ENCODE measurements at places on chromosomes 6 and 20.
A peak's percentile ranks its signal among the peaks of the same experiment; 100 is the strongest.

DNA sequence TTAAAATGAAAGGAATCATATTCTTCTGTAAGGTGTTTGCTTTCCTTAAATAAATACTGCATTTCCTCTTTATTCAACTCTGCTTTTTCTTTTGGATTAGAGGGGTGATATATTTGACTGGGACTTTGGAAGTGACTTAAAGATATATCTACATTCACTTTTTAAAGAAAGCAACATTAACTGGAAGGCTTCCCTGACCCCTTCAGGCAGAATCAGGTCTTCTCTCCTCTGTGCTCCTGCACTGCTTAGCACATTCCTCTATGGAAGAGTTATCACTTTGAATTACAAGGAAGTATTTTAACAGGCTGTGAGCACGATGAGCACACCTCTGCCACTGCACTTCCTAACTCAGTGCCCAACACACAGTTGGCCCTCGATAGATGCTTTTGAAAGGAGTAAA, 59.2 kb upstream of the POU3F2 start:
- H3K36me3 ChIP-seq = no peaks in the 10 kb centered on the region
- no peaks in the 10 kb centered on the region for H3K4me1 ChIP-seq
- no peak overlapping the region for H3K27ac ChIP-seq
- no peak for DNase-seq

DNA sequence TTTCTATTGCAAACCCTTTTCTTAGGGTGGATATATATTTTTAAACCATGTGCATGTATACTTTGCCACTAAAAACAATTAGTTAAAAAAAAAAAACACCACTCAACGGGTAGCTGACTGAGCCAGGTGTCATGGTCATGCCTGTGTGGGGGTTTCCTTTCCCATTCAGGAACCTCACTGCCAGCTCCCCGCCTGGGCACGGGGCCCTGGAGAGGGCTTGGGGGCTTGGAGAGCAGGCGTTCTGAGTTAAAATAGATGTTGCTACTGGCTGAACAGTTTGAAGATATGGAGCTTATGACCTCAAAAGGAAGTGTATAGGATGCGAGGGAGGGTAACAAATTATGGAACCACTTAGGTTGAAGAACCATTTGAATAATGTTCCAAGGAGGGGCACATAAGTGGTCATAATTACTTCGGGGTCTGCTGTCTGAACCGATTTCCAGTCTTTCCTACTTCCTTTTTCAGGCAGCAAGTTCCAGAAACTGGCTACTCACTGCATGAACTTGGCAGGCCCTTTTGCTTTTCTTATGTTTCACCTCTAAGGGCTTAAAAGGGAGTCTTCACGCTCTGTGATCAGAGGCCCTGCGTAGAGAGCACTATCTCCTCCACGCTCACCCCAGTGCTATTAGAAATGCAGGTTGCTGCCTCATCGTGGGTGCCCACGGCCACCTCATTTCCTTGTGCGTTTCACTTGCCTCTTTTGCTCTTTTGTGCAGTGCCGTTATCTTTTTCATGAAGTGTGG, 9.9 kb downstream of the STX16 start:
- no peak for DNase-seq
- H3K4me3 ChIP-seq = no peak overlapping the region
- H3K36me3 ChIP-seq = peaks cover 15% of the 10 kb centered on the region
- no peaks in the 10 kb centered on the region for H3K27me3 ChIP-seq
- H3K4me1 ChIP-seq = peaks cover 70% of the 10 kb centered on the region
- H3K27ac ChIP-seq = no peak overlapping the region

DNA sequence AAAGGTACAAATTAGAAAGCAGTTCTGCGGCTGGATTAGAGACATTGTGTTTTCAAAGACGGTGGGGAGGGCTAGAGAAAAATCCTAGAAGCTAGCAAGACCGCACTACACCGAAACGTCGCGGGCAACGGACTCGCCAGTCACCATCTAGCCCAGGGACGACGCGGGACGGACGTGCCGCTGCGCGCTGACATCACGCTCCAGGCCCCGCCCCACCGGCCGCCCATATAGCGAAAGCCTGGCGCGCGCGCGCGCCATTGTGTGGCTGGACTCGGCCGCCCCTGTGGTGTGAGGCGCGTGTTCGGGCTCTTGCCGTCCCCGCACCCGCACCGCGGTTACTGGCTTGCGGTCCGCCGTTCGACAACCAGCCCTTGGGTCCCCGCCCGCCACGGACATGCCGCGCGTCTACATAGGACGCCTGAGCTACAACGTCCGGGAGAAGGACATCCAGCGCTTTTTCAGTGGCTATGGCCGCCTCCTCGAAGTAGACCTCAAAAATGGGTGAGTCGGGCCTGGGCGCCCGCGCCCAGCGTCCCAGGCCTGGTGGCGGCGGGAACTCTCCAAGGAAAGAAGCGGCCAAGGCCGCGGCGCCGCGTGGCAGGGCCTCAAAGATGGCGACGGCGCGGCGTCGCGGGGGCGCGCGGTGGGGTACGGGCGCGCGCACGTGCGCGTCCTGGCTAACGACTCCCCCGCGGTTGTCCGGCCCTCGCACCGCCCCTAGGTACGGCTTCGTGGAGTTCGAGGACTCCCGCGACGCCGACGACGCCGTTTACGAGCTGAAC, at the start of gene SRSF6:
Gene SRSF6 (plus strand): TSS at position 257 of the 782 bp plus-strand sequence. CDS start 138 bp downstream, at position 395.
- peak; percentile 96 for DNase-seq
- peak within 1 kb of the TSS; percentile 99 for H3K4me3 ChIP-seq
- peaks cover 16% of the 10 kb centered on the region for H3K4me1 ChIP-seq
- H3K27ac ChIP-seq = peak within 1 kb of the TSS; percentile 93
- H3K27me3 ChIP-seq = no peaks in the 10 kb centered on the region

- no peak overlapping the region for H3K27ac ChIP-seq
- H3K4me1 ChIP-seq = no peaks in the 10 kb centered on the region
- DNase-seq = no peak
- H3K4me3 ChIP-seq = no peak overlapping the region
- no peaks in the 10 kb centered on the region for H3K27me3 ChIP-seq
These were observed 7.8 kb downstream of the CUL9 start for GRCh38 chr6:43189776-43190304.

DNA sequence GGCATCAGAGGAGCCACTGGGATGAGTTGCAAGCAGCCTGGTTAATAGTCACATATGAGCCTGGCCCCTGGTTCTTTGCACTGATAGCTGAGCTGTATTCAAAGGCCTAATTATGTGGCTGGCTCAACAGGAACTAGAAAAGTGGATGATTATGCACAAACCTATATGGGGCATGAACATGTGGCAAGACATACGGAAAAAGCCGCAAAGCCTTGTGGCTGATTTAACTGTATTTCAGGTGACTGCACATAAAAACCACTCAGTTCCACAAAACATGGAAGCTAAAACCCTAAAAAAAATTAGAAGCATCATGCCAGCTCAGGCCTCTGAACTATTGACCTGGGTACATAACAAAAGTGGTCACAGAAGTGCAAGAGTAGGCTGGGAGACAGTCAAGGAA, 13.0 kb upstream of the MUC22 start:
- DNase-seq = no peak
- H3K4me1 ChIP-seq = no peaks in the 10 kb centered on the region
- H3K4me3 ChIP-seq = no peak overlapping the region
- H3K36me3 ChIP-seq = no peaks in the 10 kb centered on the region

DNA sequence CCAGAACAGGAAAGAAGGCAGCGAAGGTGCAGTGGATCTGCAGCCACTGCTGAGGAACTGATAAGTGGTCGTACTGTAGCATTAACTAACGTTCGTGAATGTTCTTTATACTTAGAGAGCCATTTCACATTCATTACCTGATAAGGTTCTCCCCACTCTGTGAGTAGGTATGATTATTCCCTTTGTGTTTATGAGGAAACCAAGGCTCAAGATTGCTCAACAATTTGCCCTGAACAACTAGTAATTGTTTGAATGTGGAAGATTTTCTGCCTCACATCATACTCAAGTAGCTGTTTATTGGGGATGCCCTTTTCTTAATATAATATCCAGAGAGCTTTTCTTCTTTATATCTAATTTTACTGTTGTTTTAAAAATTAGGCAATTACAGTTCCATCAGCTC, 24.9 kb upstream of the ELOVL5 start:
- H3K4me3 ChIP-seq = no peak overlapping the region
- no peak overlapping the region for H3K27ac ChIP-seq
- H3K27me3 ChIP-seq = no peaks in the 10 kb centered on the region

DNA sequence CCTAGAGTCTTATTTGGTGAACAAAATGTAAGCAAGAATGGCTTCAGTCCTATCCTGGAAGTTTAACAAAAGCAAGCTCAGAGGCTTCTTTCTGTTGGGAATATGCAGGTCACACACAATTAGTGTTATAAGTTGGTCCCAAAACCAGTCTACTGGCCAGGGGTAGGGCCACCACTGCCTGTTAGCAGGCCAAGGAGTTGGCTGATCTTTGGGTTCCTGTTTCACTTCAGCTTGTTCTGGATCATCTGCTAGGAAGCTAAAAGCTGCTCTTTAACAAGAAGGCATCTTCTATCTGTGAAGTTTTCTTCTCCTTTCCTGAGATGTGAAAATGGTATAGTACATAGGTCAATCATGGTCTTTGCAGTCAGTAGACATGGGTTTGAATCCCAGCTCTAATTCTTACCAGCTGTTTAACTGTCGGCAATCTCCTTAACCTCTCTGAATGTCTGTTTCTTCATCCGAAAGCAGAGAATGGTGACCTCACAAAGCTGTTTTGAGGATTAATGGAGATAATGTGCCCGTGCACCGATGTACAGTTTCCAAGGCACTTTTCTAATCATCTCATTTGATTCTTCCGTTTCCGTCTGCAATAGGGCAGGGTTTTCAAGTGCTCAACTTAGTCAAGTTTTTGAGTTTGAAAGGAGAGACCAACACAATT, 271.2 kb upstream of the TAB2 start:
- no peak for DNase-seq
- H3K27me3 ChIP-seq = no peaks in the 10 kb centered on the region
- peaks cover 4% of the 10 kb centered on the region for H3K4me1 ChIP-seq
- no peak overlapping the region for H3K27ac ChIP-seq
- H3K4me3 ChIP-seq = no peak overlapping the region
- no peaks in the 10 kb centered on the region for H3K36me3 ChIP-seq

DNA sequence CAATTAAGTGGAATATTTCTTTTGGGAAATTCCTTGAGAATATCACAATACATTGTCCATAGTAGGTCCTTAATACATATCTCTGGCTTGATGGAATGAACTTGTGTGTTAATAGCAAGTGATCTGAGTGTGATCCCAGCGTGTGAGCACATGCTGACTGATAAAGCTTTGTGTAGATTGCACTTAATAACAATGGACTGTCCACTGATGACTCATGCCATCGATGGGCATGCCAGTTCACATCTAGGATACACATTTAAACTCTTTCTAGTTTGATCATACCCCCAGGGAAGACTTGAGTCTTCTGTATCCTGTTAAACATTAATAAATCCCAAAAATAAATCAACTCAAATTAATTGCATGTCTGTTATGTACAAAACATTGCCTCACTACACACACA, 454.3 kb upstream of the SPTLC3 start:
- no peak overlapping the region for H3K27ac ChIP-seq
- H3K4me1 ChIP-seq = no peaks in the 10 kb centered on the region
- no peak overlapping the region for H3K4me3 ChIP-seq
- no peaks in the 10 kb centered on the region for H3K27me3 ChIP-seq

GRCh38 chr6:119447921-119448320, 98.4 kb upstream of the MAN1A1 start:
- DNase-seq = no peak
- H3K4me3 ChIP-seq = no peak overlapping the region
- H3K27ac ChIP-seq = no peak overlapping the region
- no peaks in the 10 kb centered on the region for H3K4me1 ChIP-seq
- no peaks in the 10 kb centered on the region for H3K36me3 ChIP-seq
- H3K27me3 ChIP-seq = no peaks in the 10 kb centered on the region

DNA sequence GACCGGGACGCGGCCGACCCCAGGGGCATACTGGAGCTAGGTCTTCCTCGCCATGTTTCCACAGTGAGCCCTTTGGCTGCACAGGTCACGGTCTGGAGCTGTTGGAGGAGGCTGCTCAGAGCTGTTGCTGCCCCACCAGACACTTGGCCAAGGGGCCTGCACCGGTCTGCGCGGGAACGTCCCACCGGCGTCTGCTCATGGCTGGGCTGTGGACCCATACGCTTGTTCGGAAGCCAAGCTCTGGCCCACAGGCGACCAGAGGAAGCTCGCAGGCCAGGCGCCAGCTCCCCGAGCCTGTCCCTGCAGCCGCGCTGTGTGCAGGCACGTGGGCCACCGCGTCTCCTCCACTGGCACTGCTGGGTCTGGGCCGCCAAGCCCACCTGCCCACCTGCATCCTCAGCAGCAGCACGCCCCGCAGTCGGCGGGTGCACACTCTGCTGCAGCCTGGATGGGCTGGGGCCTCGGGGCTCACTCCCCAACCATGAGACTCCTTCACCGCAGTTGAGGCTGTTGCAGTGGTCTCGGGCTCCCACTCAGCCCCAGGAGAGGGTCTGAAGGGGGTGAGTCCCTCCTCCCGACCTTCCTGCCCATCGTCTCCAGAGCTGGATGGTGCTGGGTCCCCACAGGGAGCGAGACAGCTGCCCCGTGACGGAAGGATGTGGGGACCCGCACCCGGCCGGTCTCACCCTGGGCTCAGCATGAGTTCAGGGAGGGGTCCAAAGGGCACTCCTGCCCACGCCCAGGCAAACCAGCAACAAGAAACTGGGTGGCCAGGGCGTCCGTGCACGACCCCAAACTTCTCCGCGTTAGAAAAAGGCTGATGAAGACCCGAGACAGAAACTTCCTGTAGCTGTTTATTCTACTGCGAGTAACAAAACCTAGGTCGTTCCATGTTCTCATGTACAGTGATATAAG, 15.5 kb upstream of the TCFL5 start:
- no peak for DNase-seq
- H3K36me3 ChIP-seq = peaks cover 4% of the 10 kb centered on the region
- H3K27ac ChIP-seq = no peak overlapping the region
- H3K4me3 ChIP-seq = no peak overlapping the region
- peaks cover 5% of the 10 kb centered on the region for H3K4me1 ChIP-seq

All from Karpas-422 (cell line).